ENCODE measurements at places on chromosomes 13 and 19.

DNA sequence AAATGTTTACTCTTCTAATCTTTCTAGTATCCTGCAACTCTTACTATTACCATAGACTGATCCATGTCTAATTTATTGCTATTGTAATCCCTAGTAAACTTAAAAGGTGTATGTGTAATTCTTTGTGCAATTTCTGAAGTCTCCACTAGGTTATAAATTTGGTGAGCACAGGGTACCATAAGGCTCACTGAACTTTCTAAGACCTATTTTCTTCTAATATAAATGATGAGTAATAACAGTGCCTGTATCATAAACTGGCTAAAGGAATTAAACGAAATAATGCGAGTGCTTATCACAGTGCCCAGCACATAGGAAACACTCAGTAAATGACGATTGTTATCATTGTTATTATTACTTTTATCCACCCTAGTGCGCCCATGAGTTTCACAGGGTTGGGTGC is 119.1 kb downstream of the KLF12 start:
- DNase-seq = no peak

DNA sequence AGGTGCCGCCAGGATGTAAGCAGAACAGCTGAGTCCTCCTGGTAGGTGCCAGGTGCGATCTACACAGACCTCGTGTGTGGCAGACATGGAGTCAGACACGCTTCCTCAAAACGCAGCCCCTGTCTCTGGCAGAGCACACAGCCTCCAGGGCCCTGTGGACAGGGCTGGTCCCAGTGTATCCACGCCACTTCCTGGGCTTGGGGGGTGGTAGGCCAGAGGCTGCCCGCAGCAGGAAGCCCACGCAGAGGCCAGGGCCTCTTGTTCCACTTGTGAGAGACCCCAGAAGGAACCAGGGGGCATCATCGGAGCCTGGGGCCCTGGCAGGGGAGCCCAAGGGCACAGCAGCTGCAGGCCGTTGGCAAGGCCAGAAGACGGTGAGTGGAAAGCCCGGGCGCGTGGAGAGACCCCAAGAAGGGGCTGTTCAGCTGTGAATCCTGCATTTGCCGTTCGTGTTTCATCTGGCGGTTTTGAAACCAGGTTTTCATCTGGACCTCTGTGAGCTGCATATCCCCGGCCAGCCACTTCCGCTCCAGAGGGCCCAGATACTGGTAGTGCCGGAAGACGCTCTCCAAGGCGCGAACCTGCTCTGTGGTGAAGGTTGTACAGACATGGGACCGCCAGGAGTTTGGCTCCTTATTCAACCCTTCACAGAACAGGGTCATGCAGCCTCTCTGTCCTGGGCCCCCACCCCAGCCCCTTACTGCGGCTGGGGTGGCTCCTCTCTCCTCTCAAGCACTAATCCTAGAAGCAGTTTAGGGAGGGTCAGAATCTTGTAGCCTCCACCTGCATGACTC is 25.1 kb upstream of the SLITRK1 start:
- no peak for DNase-seq

DNA sequence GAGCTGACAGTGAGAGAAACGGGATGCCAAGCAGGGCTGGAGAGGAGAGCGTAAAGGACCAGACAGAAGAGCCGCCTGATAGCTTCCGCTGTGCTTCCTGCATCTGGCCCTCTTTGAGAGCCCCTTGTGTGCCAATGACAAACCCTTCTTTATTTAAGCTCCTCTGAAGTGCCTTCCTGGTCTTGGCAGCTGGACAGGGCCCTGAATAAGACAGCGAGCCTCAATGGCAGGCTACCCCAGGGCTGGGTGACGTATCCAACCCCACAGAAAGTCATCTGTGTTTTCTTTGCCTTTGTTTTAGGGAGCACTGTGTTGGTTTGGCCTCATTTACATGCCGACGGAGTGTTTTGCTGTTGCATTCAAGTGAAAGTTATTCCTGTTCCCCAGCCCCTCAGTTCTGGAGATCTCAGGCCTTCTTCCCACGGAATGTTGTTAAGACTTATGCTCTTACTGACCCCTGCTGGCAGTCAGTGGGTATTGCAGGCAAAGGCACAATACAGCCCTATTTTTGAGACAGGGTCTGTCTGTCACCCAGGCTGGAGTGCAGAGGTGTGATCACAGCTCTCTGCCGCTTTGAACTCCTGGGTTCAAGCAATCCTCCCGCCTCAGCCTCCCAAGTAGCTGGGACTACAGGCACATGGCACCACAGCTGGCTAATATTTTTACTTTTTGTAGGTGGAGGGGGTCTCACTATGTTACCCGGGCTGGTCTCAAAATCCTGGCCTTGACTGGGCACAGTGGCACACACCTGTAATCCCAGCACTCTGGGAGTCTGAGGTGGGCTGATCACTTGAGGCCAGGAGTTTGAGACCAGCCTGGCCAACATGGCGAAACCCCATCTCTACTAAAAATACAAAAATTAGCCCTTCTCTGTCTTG is 16.8 kb downstream of the CCL25 start:
- DNase-seq = no peak

- no peak for DNase-seq
Measured at GRCh38 chr13:107202371-107203023, 634.6 kb upstream of the ARGLU1 start.

- no peak for DNase-seq
Measured at GRCh38 chr13:100680131-100680530, 5.5 kb upstream of the TMTC4 start.

All from hippocampal formation (tissue), 2 donors.